Smooth muscle cell of trachea (primary cell): ENCODE measurements at places on chromosomes 13 and 19. TPM values are rescaled to one million over a fixed set of nuclear protein-coding genes. Genes with fewer than 3 reads are reported as not detected.

The PSG6 gene
- 1.0 TPM in 1 of 2 replicates, not detected in the other for total RNA-seq

The TEKTIP1 gene
- total RNA-seq: not detected in 2 replicates

The IGFL1 gene
- total RNA-seq: not detected in 2 replicates

The DHDH gene
- total RNA-seq: not detected in 2 replicates

The APOE gene
- total RNA-seq: 4.1 and 58.4 TPM in 2 replicates

The PABPC3 gene
- 0.15 and 0.17 TPM in 2 replicates for total RNA-seq

The OR10H1 gene
- total RNA-seq: under 0.01 TPM in 1 of 2 replicates, not detected in the other

The GIPR gene
- 0.29 TPM in 1 of 2 replicates, not detected in the other for total RNA-seq

The LAIR1 gene
- not detected in 2 replicates for total RNA-seq

The FXYD7 gene
- not detected in 2 replicates for total RNA-seq

The BLVRB gene
- total RNA-seq: 179 and 187 TPM in 2 replicates

The SYNE4 gene
- total RNA-seq: 0.15 and 0.50 TPM in 2 replicates

The MADCAM1 gene
- 0.15 TPM in 1 of 2 replicates, not detected in the other for total RNA-seq

The CEACAM4 gene
- not detected in 2 replicates for total RNA-seq

The MTRF1 gene
- 10.6 and 15.7 TPM in 2 replicates for total RNA-seq
